ENCODE measurements at places on chromosomes 4 and X.

DNA sequence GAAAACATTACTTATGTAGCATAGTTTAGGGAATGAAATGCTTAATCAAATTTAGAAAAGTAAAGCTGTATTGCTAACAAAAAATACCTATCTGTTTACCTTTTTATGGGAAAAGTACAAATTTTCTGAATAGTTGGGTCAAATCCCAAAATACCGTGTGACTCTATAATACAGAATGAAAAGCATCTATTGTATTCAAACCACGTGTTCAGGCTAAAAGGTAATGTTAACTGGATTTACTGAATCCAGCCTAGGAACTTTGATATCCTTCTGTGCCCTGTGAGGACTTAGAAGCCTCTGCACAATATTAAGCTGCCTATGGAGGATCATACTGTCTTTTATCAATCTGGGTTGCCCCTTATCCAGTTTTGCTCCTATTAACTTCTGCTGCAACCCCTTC lies 36.3 kb upstream of the AGA start:
- no peak for DNase-seq

DNA sequence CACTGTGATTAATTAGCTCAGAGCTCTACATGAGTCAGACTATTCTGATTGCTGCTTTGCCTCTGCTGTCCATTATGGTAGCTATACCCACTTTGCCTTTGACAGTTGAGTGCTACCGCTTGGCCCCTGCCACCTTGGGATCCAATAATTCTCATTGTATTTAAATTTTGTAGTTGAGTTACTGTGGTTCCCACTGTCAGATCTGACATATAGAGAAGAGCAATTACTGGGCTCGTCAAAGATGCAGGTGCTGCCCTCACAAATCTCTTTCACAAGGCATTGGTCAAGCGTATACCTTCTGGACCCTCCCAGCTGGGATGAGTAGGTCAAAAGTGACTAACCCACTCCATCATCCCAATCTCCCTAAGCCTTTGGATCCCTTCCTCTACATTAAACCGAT lies 18.3 kb upstream of the PRDM8 start:
- DNase-seq: no peak

- DNase-seq: no peak
Measured at GRCh38 chr4:127896528-127896927, 15.8 kb downstream of the PLK4 start.

DNA sequence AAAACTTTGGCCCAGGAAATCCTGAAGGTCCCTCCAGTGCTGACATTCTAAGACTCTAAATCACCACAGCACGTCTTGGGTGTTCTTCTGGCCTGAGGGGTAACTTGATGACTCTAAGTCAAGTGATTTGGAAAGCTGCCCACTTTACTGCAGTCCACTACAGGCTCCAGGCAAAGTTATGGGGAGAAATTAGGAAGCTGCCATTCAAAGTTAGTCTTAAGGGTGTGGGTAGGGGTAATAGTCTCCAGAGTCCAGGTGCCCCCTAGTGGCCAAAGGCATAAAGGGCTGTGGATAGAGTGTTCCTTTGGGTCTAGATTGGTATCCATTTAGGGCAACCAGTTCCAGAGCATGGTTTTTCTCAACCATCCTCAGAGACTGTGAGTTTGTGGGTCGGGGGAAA lies 38.7 kb upstream of the SLC16A2 start:
- peak; percentile 63 for DNase-seq

GRCh38 chrX:17741123-17741511 lies 3.8 kb downstream of the SCML1 start:
- DNase-seq: peak; percentile 10

DNA sequence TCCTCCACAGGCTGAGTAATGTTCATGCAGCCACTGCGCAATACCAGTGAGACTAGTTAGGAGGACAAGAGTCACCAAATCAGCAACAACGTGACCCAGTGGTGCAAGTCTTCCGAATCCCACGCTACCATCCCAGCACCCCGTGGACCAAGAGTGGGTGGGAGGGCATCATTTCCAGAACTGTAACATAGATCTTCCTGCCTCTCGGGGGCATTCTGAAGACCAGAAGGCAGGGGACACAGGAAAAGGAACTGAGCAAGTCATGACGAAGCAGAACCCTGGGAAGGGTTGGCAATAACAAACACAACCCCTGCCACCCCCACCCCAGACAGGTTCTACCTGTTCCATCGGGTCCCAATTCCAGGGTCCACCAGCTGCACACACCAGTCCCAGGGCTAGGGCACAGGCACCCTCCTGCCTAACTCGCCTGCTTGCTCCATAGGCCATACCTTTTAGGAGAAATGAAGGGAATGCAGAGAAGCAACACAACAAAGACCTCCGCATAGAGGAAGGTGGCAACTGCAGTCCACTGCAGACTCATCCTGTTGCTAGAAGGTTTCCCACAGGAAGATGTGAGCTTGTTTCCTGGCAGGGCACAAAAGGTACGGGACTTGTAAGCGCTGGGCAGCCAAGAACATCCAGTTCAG lies 1.4 kb downstream of the BCAP31 start:
- DNase-seq: peak; percentile 32

- no peak for DNase-seq
Measured at GRCh38 chrX:20487227-20487626, 220.5 kb upstream of the RPS6KA3 start.

- no peak for DNase-seq
Measured at GRCh38 chr4:149754526-149754925, 61.1 kb downstream of the IQCM start.

- no peak for DNase-seq
Measured at GRCh38 chrX:69109706-69110105, 55.5 kb downstream of the PJA1 start.

DNA sequence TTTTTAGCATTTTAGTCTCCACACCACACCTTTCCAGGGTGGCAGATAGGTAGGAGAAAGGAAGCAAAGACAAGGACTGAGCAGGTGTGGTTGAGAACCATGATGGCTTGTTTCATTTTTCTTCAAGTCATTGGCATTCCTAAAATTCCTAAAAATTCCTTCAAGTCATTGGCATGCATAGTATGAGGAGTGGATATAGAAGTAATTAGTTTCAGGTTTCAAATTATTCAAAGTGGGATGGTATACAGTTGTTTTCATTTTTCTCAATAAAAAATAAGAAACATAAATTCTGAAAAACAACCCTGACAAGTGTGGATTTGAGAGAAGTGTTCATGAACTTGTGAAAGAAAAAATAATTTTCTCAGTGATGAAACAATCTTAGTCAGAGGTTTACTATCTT lies 22.3 kb upstream of the HERC3 start:
- no peak for DNase-seq

DNA sequence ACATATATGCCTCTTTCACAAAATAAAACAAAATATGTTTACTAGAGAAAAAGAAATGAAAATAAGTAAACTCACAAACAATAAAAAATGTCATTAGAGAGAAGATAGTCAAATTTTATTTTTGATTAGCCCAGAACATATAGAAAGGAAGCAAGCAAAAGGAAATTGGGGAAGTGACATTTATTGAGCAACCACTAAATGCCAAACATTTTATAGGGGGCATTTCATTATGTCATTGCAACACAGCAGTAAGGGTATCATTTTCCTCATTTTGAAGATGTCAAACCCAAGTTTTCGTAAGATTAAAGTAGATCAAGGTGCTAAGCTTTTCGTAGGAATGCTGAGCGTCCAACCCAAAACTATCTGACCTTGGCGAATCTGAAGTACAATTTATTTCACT lies 1331.5 kb upstream of the PABPC4L start:
- DNase-seq: no peak

DNA sequence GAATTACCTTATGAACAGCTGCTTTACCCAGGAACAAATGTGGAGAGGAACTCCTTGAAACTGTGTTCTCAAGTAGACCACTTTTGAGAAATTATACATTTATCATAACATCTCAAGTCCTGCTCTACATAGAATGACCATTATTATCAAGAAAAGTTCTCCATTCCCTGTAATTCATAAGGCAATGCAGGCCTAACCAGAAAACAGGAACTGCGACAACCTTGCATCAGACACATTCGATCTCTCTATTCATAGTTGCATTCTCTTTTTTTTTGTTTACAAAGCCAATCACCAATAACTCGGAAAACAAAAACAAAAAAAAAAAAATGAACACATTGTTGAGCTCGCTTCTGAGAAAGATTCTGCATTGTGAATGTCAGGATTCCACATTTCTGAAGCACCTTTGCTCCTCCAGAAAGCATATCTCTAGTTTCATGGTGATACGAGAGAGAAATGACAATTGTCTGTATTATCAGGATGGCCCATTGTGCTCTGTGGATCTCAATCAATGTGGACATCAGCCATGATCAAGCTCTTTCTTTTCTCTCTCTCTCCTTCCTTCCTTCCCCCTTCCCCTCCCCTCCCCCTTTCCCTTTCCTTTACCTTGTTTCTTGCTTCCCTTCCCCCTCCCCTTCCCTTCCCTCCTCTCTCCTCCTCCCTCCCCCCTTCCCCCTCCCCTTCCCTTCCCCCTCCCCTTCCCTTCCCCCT lies 32.4 kb upstream of the CD99 start:
- no peak for DNase-seq

DNA sequence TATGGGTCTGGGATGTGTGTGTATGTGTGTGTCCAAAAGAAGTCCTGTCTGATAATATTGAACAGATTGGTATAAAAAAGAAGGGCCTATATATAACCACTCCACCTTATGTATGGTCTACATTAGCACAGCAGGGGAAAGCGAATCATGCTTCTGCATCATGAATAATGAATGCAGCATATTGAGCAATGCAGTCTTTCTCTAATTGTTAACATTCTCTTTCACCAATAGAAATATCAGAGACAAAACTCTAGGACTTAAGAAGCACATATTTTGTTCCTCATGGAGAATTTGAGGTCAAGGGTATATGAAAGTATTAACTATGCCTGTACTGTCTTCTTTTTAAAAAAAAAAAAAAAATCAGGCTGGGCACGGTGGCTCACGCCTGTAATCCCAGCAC lies 264.3 kb upstream of the NOCT start:
- DNase-seq: no peak

DNA sequence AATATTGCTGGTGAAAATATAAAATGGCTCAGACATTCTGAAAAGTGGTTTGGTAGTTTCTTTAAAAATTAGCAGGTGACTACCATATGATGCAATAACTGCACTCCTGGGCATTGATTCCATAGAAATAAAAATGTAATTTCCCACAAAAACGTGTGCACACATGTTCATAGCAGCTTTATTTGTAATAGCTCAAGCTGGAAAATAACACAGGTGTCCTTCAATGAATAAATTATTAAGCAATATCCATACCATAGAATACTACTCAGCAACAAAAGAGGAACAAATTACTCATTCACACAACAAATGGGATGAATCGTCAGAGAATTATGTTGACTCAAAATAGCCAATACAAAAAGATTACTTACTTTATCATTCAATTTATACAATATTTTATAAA lies 893.7 kb upstream of the SLIT2 start:
- no peak for DNase-seq

- no peak for DNase-seq
Measured at GRCh38 chrX:49934148-49934547, 11.8 kb downstream of the CLCN5 start.

- no peak for DNase-seq
Measured at GRCh38 chrX:13239272-13239671, 80.6 kb downstream of the ATXN3L start.
